NCI-H526 treated with DMSO at 0.1 percent for 48 hours (cell line): ENCODE measurements at places on chromosomes 11 and 22.

GRCh38 chr11:3781423-3781822 is 15.9 kb downstream of the NUP98 start:
- no peak for DNase-seq

- no peak for DNase-seq
These were observed 18.3 kb downstream of the AMOTL1 start for GRCh38 chr11:94786264-94787126.

- DNase-seq, result no peak
These were observed 70.4 kb downstream of the MYO7A start for GRCh38 chr11:77198440-77198849.

GRCh38 chr22:30575859-30576258 is 1.4 kb upstream of the GAL3ST1 start:
- no peak for DNase-seq

DNA sequence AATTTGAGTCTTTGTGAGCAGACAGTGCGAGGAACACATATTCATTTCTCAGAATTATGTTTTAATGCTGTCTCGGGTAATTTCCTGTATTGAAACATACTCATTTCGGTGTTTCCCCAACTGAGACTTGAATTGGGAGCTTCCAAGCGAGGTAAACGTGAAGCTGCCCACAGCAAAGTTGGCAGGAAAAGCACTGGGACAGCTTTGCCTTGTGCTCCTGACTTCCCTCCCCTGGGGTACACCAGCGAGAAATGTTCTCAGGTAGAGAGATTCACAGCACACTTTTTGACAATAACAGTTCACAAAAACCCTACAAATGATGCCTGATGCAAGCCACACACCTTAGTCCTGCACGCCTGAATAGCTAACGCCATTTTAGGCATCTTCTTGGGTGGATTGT is 3.1 kb downstream of the HTR3B start:
- DNase-seq, result no peak

DNA sequence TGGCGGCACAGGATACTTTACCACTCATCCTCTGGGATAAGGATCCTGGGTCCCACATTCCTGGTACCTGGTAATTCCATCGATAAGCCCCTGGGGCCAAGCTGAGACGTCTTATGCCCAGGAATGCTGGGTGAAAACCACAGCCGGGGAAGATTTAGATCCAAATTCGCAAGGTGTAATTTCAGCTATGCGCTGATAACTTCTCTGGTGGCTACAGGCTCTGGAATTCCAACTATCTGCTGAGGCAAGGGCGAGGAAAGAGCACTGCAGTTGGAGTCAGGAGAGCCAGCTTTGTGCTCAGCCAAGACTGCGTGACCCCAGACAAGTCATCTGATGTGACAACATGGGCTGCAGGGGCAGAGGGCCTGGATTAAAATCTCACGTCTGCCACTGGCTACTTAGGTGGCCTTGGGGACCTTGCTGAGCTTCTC is 9.9 kb upstream of the MYEOV start:
- DNase-seq, result no peak
